ENCODE measurements at places on chromosomes 3 and 15.

DNA sequence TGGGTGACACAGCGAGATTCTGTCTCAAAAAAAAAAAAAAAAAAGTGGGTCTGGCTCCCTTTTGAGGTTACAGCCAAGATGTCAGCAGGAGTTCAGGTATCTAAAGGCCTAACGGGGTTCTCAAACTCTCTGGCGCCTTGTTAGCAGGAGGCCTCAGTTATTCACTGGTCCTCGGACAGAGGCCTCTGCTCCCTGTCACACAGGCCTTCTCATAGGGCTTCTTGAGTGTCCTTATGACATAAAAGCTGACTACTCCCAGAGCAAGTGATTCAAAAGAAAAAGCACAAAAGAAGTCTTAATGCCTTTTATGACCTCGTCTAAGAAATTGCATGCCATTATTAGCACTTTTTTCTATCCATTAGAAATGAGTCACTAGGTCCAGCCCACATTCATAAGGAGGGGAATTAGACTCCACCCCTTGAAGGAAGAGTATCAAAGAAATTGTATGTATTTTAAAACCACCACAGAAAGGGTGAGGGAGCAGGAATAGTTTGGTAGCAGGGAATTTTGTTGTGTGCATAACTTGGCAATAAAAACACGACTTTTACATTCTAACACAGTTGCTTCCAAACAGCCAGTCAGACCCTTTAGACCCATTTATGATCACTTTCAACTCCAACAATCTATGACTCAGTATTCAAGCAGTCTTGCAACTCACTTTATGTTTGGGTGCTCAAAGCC lies 90.3 kb downstream of the MEX3B start:
- DNase-seq, result no peak

DNA sequence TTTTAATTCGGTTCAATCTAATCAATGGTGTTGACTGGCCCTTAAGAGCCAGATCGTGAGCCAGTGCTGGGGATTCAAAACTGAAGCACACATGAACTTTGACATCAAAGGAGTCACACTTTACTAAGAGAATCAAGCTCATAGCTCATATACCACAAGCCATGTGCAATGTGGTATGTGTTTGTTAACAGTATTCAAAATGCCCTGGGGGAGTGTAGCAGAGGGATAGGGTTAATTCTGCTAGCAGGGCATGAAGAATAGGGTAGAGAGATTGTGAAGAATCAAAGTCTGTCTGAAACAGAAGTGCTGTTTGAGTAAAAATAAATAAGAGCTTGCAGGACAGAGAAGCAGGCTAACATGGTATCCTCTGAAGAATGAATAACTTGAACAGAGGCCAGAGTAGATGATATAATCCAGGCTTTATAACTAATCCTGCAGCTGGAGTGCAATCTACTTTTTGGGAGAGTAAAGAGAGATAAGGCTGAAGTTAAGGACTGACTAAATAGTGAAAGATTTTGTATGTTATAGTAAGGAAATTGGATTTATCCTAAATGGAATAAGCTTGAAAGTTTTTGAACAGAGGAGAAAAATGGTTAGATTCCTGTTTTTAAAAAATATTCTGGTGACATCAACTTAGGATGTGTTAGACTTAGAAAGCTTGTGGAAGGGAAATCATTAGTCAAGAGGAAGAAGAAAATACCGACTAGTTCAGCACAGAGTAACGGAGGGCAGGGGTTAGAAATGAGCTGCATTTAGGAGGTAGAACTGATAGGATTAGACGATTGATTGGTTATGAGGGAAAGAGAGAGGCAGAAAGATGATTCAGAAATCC lies 292.0 kb downstream of the NFKBIZ start:
- DNase-seq, result no peak

DNA sequence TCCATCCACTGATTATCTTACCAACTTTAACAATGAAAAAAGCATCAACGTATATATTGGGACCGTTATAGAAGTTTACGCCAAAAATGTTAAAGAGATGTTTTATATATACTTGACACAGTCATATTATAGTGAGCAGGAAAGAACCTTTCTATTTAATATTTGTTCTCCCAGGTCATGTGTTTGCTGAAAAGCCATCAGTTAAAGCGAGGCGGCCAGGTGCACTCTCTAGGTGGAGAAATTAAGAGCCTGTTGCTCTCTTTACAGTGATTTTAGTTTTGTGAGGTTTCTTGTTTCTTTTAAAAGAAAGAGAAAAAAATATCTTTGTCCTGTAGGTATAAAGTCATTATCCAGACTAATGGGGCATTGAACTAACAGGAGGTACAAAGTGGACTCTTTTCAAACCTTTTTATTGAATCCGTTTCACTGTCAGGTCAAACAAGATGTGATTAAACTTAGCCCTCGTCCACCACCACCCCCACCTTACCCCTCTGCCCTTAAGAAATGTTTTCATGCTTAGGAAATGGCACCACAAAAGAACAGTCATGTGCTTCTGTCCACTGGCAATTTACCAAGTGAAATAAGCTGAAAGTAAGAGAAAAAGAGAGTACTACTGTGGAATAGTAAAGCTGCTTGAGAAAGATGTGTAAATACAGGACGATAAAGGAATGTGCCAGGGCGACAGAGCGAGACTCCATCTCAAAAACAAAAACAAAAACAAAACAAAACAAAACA lies 279.9 kb downstream of the PTPRG start:
- no peak for DNase-seq

DNA sequence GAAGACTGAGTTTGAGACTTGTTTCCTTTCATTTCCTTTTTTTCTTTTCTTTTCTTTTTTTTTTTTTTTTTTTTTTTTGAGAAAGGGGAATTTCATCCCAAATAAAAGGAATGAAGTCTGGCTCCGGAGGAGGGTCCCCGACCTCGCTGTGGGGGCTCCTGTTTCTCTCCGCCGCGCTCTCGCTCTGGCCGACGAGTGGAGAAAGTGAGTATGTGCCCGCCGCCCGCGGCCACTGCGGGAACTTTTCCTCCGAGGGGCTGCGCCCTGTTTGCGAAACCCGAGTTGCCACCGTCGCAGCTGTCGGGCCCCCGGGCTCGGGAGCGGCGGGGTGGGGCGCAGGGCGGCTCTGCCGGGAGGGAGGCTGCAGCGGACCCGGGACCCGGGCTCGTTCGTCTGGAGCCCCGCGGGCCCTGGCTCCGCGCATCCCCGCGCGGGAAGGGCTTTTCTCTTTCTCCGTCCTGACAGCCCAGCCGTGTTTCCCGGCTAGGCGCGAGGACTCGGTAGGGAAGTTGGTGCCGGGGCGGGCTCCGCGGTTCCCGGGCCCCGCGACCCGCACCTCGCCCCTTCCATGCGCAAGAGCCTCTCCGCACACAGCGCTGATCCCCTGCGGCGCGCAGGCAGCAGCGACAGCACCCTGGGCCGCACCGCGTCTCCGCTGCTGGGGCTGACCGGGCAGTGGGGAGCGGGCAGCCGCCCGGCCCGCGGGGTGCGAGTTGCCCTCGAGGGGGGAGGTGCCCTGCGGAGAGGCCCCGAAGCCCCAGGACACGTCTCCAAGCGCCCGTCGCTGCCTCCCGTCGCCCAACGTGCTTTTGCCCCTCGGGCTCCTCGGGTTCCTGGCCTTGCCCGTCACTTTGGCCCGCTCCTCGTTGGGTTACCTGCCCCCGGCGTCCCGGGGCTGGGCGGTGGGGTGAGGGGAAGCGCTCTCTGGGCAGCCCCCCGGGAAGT lies 1.4 kb downstream of the IGF1R start:
- peak; percentile 11 for DNase-seq

GRCh38 chr15:31563001-31563400 lies 236.4 kb downstream of the KLF13 start:
- DNase-seq, result no peak

DNA sequence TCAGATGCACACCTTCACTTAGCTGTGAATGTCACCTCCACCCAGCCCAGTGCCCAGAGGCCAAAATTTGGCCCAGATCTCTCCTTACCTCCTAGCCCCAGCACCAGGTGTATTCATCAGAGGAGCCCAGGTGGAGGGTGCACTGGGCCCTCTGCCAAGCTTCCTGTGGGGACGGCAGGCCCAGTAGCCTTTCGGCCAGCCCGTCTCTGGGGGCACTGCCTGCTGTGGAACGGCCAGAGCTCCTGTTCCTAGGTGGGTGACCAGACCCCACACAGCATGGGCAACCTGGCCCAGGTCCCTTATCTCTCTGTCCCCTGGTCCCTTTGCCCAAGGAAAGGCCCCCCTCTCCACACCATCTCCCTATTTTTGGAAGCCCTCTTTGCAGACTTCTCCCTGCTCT lies 67.8 kb downstream of the AAGAB start:
- no peak for DNase-seq

DNA sequence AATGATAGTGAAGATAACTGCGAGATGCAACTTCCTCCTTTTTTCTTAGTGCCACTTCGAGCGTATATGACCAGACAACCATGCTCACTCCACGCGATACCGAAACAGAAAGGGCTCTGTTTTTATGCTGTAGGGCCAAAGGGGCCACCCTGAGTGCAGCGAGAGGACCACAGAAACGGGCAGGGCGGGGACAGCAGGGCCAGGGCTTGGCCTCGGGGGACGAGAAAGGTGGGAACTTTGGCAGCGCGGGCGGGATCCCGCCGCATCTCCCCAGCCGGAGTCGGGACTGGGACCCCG lies 483 bp downstream of the VPS13C start:
- peak; percentile 68 for DNase-seq

DNA sequence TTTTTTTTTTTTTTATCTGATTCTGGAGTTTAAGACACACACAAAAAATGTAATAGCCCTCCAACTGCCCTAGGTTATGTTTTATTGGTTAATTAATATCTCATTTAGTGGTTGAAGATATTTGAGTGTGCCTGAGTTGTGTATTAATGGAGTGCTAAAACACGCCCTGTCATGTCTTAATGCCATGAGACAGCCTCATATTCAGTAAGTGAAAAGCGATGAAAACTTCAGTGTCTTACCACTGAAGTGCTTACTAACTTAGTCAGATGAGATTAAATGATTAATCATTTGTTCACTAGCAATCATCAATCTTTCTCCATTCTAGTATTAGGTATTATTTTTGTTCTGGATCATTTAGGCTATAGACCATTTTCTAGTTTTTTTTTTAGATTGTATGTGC lies 544.7 kb upstream of the ROBO2 start:
- DNase-seq, result no peak

DNA sequence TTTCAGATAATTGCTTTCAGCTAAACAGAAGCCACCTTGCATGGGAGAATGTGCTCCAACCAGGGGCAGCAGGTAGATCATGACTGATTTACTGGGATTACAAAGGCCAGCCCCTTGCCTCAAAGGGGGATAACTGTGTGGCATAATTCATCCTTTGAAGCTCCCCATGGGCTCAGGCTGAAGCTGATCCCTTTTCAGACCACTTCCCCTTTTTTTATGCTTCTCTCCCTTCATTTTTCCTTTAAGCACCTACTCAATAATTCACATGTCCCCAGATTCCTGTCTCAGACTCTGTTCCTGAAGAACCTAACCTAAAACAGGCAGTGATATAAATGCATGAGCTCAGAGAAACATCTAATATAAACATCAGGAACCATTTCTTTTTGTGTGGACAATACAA lies 8.2 kb upstream of the MYRIP start:
- no peak for DNase-seq
